ENCODE measurements at places on chromosomes 1 and 21.

- no peak for DNase-seq
These were observed 417.3 kb downstream of the USH2A start for GRCh38 chr1:216005916-216006315.

GRCh38 chr1:180534214-180534613, 24.6 kb upstream of the OVAAL start:
- DNase-seq: no peak

DNA sequence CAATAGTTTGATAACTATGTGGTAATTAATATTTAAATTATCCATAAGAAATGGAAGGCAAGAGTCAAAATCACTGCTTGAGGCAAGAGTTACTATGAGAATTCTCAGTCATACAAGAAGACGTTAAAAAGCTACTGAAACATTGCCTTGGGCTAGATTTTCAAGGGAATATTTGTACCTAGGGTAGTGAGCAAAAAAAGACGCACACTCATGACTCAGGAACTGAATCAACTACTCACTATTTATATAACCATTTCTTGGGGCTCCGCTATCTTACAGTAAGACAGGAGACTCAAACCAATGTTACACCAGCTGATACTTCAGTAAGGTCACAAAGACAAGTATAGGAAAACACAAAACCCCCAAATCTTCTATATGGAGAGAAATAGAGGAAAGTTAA, 151.5 kb upstream of the RNPC3 start:
- no peak for DNase-seq

DNA sequence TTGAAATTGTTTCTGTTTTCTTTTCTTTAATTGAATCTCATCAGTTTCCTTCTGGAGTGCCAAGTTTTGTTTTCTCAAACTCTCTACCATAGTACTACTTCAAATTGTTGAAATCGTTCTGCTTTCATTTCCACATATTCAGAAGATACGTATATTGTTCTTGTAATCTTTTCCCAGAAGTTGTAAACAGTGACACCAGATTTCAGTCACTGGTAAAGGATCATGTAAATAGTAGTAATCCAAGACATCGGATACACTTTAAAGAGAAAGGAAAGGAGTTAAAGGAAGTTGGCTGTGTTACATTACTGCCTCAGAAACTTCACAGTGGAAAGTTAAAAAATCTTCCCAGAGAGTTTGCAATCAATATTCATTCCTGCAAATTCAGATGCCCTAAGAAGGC, 67.5 kb downstream of the RGL1 start:
- DNase-seq: no peak

- DNase-seq: no peak
These were observed 10.1 kb upstream of the SERTAD4 start for GRCh38 chr1:210222340-210223006.

- no peak for DNase-seq
These were observed 223.8 kb upstream of the TMEM51 start for GRCh38 chr1:14929547-14930246.

- no peak for DNase-seq
These were observed 81.6 kb downstream of the CD58 start for GRCh38 chr1:116489231-116489697.

GRCh38 chr1:34101151-34101550, 63.9 kb downstream of the CSMD2 start:
- no peak for DNase-seq

Measured in erythroblast (primary cell).